ENCODE measurements at places on chromosomes 7 and 10.

- no peak for DNase-seq
Measured at GRCh38 chr10:69407621-69408301, 9.0 kb downstream of the TACR2 start.

DNA sequence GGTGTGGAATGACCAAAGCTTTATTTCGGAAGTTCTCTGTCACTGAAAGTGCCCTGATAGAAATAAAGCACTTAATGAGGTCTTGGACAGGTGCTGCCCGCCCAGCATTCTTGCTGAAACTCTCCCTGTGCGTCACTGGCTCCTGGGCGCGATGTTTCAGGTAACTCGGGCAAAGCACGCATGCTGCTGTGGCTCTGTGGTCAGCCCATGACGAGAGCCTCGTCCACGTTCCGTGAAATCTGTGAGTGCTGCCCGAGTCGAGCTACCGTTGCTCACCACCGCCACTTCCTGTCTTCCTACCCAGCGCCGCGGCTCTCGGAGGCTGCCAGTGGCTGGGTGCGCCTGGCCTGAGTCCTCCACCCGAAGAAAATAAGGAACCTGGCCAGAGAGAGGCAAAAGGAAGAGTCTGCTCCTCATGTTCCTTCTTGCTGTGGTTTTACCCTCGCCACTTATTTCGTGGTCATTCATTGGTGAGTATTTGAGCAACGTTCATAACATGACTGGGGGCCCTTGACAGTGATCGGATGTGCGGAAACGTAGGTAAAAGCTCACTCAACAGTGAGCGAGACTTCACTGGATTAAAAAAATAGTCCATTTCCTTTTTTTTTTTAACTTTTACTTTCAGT lies 95.5 kb downstream of the MAP3K8 start:
- DNase-seq: no peak

- DNase-seq: no peak
Measured at GRCh38 chr10:78691301-78692030, 377.3 kb upstream of the ZMIZ1 start.

- DNase-seq: peak; percentile 51
Measured at GRCh38 chr7:124765401-124766352, at the start of gene GPR37. TSS of gene GPR37 (minus strand) at chr7:124765792. CDS start at chr7:124764976, 816 bp downstream.

GRCh38 chr7:106022193-106022821 lies 59.2 kb downstream of the CDHR3 start:
- no peak for DNase-seq

DNA sequence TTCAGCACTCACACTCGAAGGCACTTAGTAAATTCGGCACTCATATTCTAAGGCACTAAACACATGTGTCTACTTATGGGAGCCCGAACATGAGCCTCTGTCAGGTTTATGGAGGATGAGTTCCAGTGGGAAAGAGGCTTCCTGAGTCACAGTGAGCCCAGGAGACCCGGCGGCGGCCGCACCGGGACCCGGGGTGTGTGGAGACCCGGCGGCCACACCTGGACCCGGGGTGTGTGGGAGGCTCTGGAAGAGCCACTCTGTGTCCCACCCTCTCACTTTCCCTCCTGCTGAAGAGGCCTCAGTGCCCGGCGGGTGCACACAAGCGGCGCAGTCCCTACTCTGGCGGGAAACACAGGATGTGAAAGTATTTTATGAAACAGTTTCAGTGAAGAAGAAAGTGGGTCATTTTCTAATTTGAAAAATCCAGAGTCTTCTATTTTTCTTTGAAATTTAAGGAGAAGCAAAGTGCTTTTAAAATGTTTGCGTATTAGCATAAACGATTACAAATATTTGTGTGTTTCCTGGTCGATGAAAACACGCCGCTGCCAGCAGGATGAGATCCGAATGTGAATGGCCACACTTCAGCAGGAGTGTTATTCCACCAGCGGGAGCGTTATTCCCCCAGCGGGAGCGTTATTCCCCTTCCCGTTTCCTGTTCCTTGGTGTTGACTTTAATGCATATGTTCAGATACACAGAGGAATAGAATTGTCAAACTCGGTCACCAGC lies 625.1 kb downstream of the DNAJB6 start:
- DNase-seq: no peak

- no peak for DNase-seq
Measured at GRCh38 chr10:103746598-103746997, 108.8 kb downstream of the SH3PXD2A start.

GRCh38 chr10:79193694-79194382 lies 125.1 kb downstream of the ZMIZ1 start:
- no peak for DNase-seq

DNA sequence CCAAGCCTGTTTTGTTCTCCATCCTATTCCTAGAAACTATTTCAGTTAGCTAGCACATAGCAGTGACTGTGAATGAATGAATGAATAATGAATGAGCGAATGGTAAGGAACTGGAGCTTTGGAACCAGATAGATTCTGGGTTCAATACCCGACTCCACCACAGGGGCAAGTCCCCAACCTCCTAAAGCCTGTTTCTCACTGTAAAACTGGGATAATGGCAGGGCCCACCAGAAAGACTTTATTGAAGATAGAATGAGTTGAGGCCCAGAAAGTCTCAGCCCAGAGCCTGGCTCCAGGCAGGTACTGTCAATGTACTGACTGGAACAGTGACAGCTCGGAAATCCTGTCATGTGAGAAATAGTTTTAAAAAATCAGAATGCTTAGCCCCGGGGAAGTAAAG lies 1.1 kb upstream of the CDH23 start:
- DNase-seq: no peak

- DNase-seq: no peak
Measured at GRCh38 chr10:99425204-99425603, 5.2 kb downstream of the GOT1 start.

GRCh38 chr10:94349327-94349726 lies 13.4 kb downstream of the NOC3L start:
- peak; percentile 26 for DNase-seq

- DNase-seq: no peak
Measured at GRCh38 chr7:54831046-54831643, 72.1 kb upstream of the SEC61G start.

GRCh38 chr7:128206747-128207500 lies 34.2 kb upstream of the LEP start:
- no peak for DNase-seq

DNA sequence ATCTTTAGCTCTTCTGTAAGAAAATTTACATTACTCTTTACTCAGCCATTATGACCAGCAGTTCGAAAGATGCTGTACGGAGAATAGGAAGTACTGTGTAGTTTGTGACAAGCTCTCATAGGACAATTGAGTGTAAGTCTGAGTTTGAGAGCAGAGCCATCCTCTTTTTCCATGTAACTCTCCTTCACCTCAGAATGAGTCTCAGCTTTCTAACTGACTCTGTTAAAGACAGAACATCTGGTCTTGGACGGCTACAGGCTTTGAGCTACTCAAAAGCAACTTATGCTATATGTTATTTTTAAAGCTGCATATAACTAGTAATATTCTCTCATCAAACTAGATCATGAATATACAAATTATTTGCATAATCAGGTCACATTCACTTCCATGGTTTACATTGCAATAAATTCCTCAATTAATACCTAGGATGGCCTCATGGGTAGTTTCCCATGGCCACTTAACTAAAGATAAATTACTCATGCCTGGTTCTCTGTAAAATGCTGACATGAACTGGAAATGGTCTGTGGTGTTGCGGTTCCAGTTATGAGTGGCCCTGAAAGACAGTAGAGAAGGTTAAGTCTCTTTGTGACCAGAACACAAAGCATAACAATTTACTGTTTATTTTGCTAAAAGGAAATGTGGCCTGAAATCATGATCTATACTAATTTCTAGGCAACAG lies 358.7 kb downstream of the PHF14 start:
- no peak for DNase-seq

GRCh38 chr10:96972264-96972663 lies 140.2 kb downstream of the LCOR start:
- no peak for DNase-seq

All from fibroblast of the aortic adventitia (primary cell).